Small intestine (tissue), 16 donors: ENCODE measurements at places on chromosomes 5 and 9.

DNA sequence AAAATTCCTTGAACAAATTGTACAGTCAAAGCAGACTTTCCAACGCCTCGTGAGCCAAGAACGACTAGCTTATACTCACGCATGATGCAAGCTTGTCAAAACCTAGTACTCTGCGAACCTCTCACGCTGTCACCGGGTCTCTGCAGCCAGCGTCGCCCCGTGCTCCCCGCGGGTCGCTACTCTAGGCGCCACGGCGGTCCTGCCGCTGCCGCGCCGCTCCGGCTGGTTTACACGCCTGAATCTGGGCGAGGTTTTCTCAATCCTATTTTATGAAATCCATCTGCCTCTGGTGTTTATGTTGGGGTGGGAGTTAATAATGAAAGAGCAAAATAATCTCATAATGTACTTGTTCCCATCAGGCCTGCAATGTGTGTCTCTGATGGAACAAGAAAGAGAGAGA, 90.9 kb downstream of the SV2C start:
- H3K27me3 ChIP-seq, result no peaks in the 10 kb centered on the region
- H3K27ac ChIP-seq, result no peak overlapping the region
- no peak overlapping the region for H3K4me3 ChIP-seq
- no peaks in the 10 kb centered on the region for H3K4me1 ChIP-seq
- DNase-seq, result no peak
- no peaks in the 10 kb centered on the region for H3K36me3 ChIP-seq

- no peak for DNase-seq
- no peaks in the 10 kb centered on the region for H3K27me3 ChIP-seq
- no peaks in the 10 kb centered on the region for H3K4me1 ChIP-seq
- no peak overlapping the region for H3K27ac ChIP-seq
- no peaks in the 10 kb centered on the region for H3K36me3 ChIP-seq
Measured at GRCh38 chr5:51466214-51466613, 83.0 kb downstream of the ISL1 start.

GRCh38 chr5:145396888-145397287, 438.3 kb downstream of the PRELID2 start:
- H3K27ac ChIP-seq, result no peak overlapping the region
- no peaks in the 10 kb centered on the region for H3K27me3 ChIP-seq
- no peak overlapping the region for H3K4me3 ChIP-seq
- H3K4me1 ChIP-seq, result no peaks in the 10 kb centered on the region

GRCh38 chr5:77155179-77155785, 55.2 kb upstream of the PDE8B start:
- H3K27ac ChIP-seq, result no peak overlapping the region
- no peaks in the 10 kb centered on the region for H3K4me1 ChIP-seq
- DNase-seq, result no peak
- H3K36me3 ChIP-seq, result no peaks in the 10 kb centered on the region
- no peak overlapping the region for H3K4me3 ChIP-seq
- no peaks in the 10 kb centered on the region for H3K27me3 ChIP-seq

- H3K4me3 ChIP-seq, result no peak overlapping the region
- H3K27me3 ChIP-seq, result peaks cover 78% of the 10 kb centered on the region
- H3K27ac ChIP-seq, result no peak overlapping the region
- no peak for DNase-seq
Measured at GRCh38 chr5:174725991-174726601, 1.7 kb downstream of the MSX2 start.

GRCh38 chr5:17878541-17878940, 244.3 kb downstream of the TAF11L14 start:
- no peaks in the 10 kb centered on the region for H3K36me3 ChIP-seq
- H3K27ac ChIP-seq, result no peak overlapping the region
- no peaks in the 10 kb centered on the region for H3K27me3 ChIP-seq

GRCh38 chr5:3929799-3930198, 334.2 kb downstream of the IRX1 start:
- no peaks in the 10 kb centered on the region for H3K27me3 ChIP-seq
- H3K27ac ChIP-seq, result no peak overlapping the region
- H3K36me3 ChIP-seq, result no peaks in the 10 kb centered on the region
- H3K4me1 ChIP-seq, result no peaks in the 10 kb centered on the region
- H3K4me3 ChIP-seq, result no peak overlapping the region

GRCh38 chr9:84775056-84775643, 105.6 kb downstream of the NTRK2 start:
- no peaks in the 10 kb centered on the region for H3K4me1 ChIP-seq
- H3K36me3 ChIP-seq, result no peaks in the 10 kb centered on the region

DNA sequence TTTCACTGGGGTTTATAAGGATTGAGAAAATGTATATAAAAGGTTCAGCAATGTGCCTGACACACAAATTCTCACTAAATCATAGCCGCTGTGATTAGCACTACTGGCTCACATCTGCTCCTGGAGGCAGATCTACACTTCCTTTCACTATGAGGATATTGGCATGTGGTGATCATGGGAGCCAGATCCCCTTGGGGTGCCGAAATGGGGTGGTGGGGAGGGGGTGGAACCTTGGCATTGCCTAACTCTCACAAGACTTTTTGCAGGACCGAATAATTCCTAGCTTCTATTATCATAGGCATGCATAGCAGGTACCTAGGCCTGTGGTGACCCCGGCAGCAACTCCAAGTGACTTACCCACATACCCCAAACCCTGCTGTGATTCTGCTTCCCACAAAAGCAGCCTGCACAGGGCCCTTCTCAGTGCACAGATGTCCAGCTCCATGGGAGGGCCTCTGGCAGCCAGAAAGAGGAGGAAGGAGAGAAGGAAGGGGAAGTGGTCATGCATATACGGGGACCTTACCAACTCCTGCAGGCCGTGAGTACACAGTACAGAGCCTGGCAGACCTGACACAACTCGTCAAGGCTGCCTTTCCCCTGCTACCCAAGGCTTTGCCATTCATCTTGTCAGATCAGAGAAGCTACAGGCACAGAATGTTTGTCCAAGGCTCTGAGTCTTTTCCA, 61.3 kb upstream of the IQGAP2 start:
- peaks cover 6% of the 10 kb centered on the region for H3K4me1 ChIP-seq
- no peak overlapping the region for H3K27ac ChIP-seq
- no peaks in the 10 kb centered on the region for H3K27me3 ChIP-seq
- H3K36me3 ChIP-seq, result no peaks in the 10 kb centered on the region

GRCh38 chr5:129554134-129554904, 94.2 kb downstream of the ADAMTS19 start:
- no peaks in the 10 kb centered on the region for H3K4me1 ChIP-seq
- no peaks in the 10 kb centered on the region for H3K36me3 ChIP-seq
- no peak overlapping the region for H3K4me3 ChIP-seq
- no peak overlapping the region for H3K27ac ChIP-seq
- H3K27me3 ChIP-seq, result no peaks in the 10 kb centered on the region

DNA sequence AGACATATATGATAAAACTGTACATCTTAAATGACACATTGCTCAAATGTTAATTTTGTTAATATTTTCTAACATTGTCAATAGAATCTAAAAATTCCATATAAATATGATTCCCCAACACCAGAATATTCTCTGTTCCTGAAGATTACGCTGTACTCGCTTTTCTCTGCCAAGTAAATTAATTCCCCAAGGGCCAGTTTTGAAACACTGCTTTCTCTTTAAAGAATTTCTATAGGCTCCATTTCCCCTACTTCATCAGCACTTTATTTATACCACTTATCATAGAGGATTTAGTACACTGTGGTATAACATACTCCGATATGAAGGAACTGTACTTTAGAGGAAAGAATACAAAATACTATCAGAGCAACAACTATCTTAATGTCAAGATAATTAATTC, 101.4 kb upstream of the ACOT12 start:
- no peaks in the 10 kb centered on the region for H3K4me1 ChIP-seq
- no peak overlapping the region for H3K4me3 ChIP-seq
- H3K27me3 ChIP-seq, result no peaks in the 10 kb centered on the region
- no peak overlapping the region for H3K27ac ChIP-seq

DNA sequence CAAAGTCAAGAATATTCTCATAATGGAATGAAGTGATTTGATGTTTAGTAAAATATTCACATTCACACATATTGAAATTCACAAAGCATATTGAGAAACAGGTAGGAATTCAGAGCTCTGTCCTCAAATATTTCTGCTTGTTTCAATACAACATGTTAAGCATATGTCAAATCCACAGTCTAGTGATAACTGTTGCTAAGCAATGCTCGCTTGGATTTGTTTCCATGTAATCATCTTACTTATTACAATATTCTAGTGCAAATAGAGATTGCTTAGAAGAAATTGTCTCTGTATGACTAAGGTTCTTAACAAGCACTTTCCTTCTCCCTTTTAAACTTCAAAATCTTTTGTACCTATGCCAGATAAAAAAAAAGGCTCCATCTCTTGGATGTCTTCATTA, 995.7 kb downstream of the CDH18 start:
- H3K36me3 ChIP-seq, result no peaks in the 10 kb centered on the region
- no peak overlapping the region for H3K4me3 ChIP-seq
- no peaks in the 10 kb centered on the region for H3K27me3 ChIP-seq
- no peak overlapping the region for H3K27ac ChIP-seq
- DNase-seq, result no peak
